Activated naive CD4-positive, alpha-beta T cell treated with anti-CD3 and anti-CD28 coated beads for 36 hours (primary cell): ENCODE measurements at places on chromosomes 6 and 20. TPM values are rescaled to one million over a fixed set of nuclear protein-coding genes. Genes with fewer than 3 reads are reported as not detected.
A peak's percentile ranks its signal among the peaks of the same experiment; 100 is the strongest.

The ATP6V1G2 gene
- 1.4 TPM for total RNA-seq

The FGD2 gene
- 0.25 TPM for total RNA-seq

The MAPK13 gene
- 51.4 TPM for total RNA-seq

The EPB41L2 gene
- 33.5 TPM for total RNA-seq

The HLA-DOA gene
- 1.4 TPM for total RNA-seq

DNA sequence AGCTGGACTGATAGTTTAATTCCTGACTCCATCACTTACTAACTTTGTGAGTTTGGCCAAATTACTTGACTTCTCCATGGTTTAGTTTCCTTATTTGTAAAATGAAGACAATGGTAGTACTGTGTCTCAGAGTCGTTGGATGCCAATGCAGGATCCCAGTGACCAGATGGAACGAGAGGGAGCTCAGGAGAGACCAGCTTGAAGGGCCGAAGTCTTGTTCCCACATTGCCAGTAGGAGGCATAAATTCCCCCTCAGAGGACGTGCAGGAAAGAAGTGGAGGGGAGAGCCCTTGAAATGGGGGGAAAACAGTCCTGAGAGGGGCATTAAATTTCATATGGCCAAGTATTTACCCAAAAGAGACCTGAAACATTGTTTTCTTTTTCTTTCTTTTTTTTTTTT is 2.1 kb upstream of the MUC22 start:
- DNase-seq = no peak

GRCh38 chr6:70790483-70791224 is 123.0 kb downstream of the SMAP1 start:
- no peak for DNase-seq

DNA sequence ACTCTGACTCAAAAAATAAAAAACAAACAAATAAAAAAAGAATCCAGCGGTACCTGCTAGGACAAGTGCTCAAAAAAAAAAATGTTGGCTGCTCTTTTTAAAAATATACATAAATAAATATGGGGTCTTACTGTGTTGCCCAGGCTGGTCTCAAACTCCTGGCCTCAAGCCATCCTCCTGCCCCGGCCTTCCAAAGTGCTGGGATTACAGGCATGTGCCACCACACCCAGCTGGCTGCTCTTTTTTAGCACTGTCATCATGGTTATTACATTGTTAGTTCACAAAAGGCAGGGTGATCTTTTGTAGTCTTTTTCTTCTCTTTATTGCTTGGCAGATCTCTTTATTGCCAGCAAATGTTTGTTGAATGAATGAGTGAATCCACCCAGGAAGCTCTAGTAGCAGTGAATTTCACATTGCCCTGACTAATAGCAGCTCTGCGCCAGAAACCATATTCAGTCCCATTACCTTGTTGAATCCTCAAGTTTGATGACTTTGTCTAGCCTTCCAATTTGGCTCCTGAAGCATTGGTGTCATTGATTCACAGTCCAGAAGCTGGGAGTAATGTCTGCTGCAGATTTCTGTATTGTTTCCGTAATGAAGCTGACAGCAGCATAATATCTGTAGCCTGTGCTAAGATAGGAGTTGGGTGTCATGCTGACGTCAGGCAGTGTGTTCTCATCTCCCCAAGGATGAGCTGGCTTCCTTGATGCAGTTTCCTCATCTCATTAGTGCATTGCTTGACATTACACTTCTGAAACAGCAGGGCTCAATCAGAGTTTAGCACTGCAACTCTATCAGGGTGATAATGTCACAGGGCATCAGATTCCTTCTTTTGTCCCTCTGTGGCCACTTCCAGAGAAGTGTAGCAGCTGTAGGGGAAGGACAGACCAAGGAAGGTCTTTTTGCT is 84.9 kb upstream of the TGM3 start:
- no peak for DNase-seq

DNA sequence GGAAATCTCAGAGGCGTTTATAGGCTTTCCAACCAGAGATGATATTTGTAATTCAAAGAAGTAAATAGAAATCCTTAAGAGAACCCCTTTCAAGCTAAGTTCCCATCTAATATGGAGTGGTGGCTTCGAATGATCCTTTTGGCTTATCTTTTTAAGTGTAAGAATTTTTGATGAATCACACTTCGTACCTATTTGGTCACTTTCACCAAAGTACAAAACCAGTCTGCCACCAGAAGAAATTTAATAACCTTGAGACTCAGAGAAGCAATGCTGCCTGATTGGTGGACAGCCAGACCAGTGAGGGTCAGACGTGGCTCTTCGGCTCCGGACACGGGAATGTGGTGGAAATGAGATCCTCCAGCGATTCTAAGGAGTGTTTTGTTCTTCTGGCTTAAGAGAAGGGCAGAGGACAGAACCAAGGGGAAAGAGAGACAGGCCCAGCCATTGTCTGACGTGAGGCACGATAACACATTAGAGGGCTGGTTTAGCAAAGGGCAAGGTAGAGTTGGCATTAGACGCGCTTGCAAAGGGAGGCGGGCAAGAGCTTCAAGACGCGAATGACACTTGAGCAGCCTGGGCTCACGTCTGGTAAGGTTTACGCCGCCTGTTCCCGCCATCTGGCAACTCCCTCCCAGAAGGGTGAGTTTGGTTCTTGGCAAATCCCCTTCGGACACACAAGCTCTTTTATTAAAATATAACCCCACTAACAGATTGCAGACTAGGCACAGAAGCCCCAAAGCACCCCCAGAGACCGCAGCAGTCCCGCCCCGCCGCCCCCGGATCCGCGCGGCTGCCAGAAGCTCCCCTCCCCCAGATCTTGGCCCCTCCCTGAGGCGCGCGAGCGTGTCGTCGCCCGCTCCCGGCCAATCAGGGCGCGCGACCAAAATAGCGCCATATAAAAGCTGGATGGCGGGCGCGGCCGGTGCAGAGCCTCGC is 50.0 kb upstream of the EZR start:
- peak; percentile 96 for DNase-seq

- no peak for DNase-seq
Observed at GRCh38 chr6:17224056-17224455, 57.1 kb upstream of the RBM24 start.

DNA sequence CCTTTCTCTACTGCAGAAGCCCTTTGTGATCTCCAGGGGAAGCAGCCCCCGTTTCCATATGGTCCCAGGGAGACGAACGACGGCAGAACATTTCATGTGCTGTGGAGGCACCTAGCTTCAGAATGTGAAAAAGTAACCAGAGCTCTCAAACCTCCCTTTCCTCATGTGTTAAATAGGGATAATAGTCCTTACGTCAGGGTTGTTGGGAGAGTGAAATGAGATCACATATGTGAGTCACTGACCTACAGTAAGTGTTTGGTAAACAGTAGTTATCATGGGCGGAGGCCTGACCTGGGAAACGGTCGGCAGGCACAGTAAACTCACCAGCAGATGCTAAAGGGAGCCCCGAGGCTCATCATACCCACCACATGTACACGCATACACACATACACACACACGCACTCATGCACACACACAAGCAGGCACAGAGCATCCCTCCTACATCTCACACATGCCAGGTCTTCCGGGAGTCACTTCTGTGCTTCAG is 89.7 kb downstream of the LY86 start:
- no peak for DNase-seq

DNA sequence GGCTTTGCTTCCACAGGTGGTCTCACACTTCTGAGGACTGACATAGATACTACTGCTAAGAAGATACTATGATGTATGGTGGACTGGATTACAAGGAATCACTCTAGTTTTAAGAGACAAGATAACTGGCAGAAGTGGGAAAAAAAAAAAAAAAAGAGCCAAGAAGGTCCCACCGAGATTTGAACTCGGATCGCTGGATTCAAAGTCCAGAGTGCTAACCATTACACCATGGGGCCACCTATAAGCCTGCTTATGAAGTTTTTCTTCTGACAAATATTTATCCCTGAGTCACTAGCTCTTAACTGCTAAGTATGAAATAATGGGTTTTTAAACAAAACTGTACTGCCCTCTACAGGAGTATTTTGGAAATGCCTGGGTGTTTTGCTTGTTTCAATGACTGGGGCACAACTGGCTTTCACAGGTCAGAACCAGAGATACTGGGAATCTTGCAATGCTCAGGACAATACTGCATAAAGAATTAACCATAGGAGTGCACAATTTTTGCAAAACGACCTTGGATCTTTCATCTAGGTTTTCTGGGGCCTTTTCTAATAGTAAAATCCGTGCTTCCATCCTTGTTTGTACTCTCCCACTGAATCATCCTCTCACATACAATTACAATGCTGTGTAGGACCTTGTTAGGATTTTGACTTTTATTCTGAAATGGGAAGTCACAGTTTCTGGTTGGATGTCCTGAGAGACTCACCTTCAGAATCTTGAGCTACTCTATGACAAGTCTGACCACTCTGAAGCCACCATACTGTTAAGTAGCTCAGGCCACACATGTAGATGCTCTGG is 116.3 kb downstream of the OR2B2 start:
- peak; percentile 59 for DNase-seq

DNA sequence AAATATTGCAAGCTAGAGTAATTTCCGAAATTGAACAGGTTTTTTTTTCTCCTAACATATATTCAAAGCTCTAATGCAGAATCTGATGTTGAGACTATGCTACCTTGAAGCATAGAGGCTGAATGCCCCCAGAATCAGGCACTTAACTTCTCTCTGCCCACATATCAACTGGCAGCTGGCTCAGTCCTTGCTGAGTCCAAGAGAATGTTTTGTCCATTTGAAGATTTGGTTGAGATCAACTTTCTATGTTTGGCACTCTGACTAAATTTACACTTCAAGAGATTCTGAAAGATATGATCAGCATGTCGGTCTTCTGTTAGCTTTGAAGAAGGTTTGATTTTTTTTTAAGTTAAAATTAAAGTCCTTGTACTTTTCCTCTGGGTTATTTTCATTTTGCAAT is 1298.1 kb downstream of the EPHA7 start:
- no peak for DNase-seq

DNA sequence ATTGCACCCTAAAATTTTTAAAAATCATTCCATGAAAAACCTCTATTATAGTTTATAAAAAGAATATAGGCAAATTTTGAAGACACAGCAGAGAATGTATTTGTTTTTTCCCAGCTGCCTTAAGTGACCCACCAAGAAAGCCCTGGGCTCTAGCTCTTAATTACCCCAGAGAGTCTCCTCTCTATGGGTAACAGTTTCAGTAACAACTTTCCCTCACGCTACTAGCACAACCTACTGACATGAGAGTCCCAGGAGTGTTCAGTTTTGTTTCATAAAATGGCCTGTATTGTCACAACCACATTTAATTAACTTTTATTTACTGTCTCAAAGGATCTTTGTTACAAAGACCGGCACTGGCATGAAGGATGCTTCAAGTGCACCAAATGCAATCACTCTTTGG is 41.5 kb downstream of the FHL5 start:
- DNase-seq = no peak

DNA sequence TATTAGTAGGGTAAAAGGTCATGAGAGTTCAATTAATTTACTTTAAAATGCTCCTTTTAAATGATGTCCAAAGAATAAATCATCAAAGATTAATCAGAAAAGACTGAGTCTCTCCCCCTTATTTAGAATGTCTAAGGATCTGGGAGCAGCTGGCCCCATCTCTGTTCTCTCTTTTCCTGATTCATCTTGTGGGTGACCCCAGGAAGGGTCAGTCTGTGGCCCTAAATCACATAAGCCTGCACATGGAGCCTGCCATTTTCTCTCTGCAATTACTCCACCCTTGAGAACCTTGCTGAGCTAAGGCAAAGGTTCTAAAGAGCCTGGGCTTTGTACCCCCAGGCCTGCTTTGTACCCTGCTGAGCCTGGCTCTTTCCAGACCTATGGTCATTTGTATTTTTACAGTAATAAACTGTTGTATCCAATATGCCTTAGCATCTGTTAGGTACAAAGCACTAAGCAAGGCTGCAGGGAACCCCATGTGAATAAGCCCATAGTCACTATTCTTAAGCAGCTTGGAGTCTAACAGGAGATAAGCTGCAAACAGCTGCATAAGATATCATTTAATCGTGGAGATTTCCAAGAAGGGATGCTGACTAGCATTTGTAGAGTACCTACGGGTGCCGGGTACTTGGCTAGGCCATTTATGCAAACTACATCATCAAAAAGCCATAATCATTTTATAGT is 431.0 kb upstream of the MARCKS start:
- no peak for DNase-seq

GRCh38 chr20:7497985-7498384 is 442.3 kb downstream of the HAO1 start:
- no peak for DNase-seq

DNA sequence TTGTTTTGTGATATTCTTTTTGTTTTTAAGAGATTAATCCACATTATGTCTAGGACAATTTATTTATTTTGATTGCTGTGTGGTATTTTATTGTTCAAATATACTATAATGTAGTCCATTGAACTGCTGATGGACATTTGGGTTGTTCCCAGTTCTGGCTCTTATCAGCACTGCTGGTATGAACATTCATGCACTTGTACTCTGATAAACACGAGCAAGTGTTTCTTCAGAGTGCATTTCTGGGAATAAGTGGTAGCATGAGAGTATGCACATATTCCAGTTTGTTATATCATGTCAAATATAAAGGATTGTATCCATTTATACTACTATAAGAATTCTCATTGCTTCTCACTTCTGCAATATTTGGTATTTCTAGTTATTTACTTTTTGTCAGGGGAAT is 7.1 kb downstream of the CALHM6 start:
- DNase-seq = no peak

DNA sequence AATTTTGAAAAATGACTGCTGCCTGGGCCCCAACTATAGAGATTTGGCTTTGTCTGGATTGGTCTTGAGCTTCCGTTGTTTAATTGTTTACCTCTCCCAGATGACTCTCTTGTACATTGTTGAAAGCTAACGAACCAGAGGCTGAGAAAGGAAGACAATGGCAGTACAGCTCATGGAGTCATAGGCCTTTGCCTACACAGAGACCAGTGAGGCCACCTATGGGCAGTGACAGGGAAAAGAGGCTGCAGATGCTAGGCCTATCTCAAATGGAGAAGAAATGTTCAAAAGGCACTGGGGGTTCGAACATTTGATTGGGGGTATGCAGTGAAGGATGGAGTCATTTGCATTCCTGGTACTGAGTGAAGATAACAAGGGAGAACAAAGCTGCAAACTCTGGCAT is 29.1 kb downstream of the OPN5 start:
- no peak for DNase-seq

DNA sequence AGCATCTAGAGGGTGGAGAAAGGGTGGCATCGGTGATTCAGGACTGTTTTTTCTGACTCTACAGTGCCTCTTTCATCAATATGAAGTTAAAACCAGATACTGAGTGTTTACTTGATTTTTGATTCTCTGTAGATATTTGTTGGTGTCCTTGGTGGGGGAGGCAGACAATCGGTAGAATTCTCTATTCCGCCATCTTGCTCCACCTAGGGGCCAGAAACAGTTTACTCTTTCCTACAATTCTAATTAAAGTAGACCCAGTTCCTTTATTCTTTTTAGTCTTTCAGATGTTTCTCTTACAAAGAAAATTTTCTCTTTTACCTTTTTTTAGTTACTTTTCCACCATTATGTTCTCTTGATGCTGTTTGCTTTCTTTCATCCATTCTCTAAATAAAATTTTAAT is 162.1 kb upstream of the RAB32 start:
- no peak for DNase-seq

DNA sequence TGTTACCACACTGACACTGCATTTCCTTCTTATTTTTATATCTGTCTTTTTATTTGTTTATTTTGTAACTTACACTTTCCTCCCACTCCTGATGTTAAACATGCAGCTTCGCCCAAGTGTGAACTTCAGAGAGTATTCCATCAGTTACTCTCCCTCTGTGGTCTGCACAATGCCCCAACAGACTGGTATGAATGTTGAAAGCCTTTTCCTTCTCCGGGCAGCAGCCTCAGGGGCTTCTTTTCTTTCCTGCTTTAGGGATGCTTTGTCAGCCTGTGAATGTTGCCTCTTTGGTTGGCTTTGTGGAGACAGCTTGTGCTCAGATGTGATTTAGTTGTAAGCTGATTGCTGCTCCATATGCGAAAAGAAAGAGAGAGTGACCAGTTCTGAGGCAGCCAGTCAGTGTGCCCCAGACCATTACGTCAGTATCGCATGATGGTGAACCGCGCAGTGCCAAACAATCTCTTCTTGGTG is 44.0 kb downstream of the SMPDL3A start:
- no peak for DNase-seq
